ENCODE measurements at places on chromosomes 3 and 15. TPM values are rescaled to one million over a fixed set of nuclear protein-coding genes. Genes with fewer than 3 reads are reported as not detected.

STX19 gene
- not detected for total RNA-seq

NGRN gene
- 120 TPM for total RNA-seq

HHLA2 gene
- total RNA-seq: not detected

SMCO1 gene
- 73.0 TPM for total RNA-seq

POTEB3 gene
- total RNA-seq: not detected
